ENCODE measurements at places on chromosomes 7 and 10. TPM values are rescaled to one million over a fixed set of nuclear protein-coding genes. Genes with fewer than 3 reads are reported as not detected.

- DNase-seq, result no peak
Measured at GRCh38 chr7:84975586-84976185, 211.2 kb downstream of the SEMA3D start.

DNA sequence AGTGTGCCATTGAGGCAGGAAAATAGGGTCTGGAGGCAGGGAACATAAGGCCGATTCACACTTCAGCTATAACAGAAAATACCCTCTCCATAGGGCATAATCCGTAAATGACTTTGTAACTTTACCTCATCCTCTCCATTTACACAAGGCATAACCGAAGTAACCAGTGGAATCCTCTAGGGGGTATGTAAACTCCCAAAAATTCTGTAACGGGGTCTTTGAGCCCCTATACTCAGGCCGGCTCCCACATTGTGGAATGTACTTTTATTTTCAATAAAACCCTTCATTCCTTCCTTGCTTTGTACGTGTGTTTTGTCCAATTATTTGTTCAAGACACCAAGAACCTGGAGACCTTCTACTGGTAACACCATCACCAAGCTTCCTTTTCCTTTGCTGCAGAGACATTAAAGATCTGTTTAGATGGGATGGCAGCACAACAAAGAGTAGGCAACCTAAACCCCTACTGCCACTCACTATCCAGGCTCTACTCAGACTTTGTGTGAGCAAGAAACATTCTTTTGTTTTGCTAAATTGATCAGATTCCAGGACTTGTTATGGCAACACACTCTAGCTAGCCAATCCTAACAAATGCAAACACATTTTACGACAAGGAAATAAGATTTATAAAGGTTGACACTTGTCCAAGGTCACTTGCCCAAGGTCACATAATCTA is 99.3 kb downstream of the DGKI start:
- no peak for DNase-seq

The SPAM1 gene
- total RNA-seq, result not detected

DNA sequence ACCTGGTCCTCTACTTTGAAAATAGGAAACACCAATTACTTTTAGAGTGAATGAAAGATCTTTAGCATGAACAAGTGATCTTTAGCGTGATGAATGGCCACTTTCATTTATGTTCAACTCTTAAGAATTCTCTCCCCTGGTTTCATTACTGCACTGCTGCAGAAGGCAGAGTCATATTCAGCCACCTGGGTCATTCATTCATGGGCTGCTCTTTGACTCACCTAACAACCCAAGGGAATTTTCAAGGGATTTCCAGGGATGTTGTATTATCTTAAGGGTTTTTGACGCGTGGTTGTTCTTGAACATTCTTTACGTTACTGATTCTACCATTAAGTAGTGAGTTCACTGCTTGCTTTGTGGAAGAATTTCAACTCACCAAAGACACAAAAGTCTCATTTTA is 87.3 kb upstream of the STK17A start:
- DNase-seq, result no peak

DNA sequence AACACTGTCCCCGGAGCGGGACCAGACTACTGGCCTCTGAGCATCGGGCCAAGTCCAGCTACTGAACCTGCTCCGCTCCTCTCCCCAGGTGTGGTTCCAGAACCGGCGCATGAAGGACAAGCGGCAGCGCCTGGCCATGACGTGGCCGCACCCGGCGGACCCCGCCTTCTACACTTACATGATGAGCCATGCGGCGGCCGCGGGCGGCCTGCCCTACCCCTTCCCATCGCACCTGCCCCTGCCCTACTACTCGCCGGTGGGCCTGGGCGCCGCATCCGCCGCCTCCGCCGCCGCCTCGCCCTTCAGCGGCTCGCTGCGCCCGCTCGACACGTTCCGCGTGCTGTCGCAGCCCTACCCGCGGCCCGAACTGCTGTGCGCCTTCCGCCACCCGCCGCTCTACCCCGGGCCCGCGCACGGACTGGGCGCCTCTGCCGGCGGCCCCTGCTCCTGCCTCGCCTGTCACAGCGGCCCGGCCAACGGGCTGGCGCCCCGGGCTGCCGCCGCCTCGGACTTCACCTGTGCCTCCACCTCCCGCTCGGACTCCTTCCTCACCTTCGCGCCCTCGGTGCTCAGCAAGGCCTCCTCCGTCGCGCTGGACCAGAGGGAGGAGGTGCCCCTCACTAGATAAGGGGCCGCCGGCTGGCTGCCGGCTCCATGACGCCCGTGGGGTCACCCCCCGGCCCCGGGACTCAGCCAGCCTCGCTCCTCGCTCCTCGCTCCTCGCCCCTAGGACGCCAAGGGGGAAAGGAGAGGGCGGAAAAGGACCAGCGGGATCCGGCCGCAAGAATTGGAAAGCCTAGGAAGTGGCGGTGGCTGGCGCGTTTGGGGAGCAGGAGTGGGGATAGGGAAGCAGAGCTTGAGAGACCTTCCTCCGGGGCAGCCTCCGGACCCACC is 3.4 kb downstream of the EVX1 start:
- peak; percentile 69 for DNase-seq
